ENCODE measurements at places on chromosomes 5 and 9.

DNA sequence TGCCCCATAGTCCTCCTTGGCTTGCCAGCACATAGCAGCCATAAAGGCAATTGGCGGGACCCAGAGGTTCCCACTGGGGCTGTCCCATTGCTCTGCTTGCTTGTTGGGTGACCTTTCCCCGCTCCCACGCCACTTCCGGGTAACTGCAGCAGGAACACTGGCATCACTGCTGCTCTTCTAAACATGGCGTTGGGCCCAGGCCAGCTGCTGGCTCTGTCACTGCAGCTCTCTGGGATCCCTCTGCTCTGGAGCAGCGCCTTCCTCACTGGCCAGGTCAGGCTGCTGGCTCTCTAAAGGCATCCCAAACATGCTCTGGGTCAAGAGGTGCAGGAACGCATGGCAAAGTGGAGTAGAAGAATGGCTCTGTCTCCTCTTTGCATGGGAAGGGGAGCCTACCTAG is 92.9 kb downstream of the DRD1 start:
- DNase-seq, result no peak

- DNase-seq, result no peak
Observed at GRCh38 chr5:102832445-102832844, 77.3 kb downstream of the PAM start.

- no peak for DNase-seq
Observed at GRCh38 chr9:22463205-22463604, 16.6 kb downstream of the DMRTA1 start.

- peak; percentile 11 for DNase-seq
Observed at GRCh38 chr5:99061711-99062110, 132.9 kb upstream of the CHD1 start.

DNA sequence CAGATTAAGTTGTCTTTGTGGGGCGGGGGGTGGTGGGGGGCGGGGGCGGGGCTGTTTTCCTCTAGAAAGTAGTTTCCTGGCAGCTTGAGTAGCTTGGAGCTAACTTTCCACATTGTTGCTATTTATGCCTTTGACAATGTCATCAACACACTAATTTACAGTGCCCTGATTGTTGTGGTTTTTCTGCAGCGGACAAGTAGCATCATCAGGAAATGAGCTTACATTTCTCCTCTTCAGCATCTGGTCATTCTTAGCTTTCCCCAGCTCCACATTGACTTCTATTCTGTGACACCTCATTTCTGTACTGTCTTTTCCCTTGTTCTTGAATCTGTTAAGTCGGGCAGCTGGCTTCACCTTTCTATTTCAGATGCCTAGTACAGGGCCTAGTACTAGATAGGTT is 112.3 kb upstream of the RAD23B start:
- no peak for DNase-seq

DNA sequence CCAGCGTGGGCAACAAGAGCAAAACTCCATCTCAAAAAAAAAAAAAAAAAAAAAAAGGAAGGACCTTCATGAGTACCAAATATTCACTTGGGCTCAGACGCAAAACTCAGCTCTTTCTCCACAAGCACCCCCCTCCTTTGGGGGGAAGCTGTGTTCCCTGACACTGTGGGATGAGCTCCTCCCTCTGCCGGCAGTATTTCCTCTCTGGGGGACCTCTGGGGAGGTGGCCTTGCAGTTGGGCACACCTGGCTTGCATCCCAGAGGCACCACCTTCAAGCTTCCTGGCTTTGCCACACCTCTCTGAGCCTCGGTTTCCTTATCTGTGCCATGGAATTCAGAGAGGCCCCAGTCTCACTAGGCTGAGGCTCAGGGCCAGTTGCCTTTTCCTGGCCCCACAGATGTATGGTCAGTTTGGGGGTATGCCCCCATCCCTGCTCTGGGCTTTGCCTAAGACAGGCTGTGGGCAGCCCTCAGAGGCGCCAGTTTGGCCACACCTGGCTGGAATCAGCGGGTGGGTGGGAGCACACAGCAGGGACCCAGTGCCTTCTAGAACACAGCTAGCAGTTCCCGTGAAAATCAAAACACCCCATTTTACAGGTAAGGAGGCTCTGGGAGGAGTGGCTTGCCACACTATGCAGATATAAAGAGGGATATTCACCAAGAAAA is 157.5 kb upstream of the IER5L start:
- no peak for DNase-seq

DNA sequence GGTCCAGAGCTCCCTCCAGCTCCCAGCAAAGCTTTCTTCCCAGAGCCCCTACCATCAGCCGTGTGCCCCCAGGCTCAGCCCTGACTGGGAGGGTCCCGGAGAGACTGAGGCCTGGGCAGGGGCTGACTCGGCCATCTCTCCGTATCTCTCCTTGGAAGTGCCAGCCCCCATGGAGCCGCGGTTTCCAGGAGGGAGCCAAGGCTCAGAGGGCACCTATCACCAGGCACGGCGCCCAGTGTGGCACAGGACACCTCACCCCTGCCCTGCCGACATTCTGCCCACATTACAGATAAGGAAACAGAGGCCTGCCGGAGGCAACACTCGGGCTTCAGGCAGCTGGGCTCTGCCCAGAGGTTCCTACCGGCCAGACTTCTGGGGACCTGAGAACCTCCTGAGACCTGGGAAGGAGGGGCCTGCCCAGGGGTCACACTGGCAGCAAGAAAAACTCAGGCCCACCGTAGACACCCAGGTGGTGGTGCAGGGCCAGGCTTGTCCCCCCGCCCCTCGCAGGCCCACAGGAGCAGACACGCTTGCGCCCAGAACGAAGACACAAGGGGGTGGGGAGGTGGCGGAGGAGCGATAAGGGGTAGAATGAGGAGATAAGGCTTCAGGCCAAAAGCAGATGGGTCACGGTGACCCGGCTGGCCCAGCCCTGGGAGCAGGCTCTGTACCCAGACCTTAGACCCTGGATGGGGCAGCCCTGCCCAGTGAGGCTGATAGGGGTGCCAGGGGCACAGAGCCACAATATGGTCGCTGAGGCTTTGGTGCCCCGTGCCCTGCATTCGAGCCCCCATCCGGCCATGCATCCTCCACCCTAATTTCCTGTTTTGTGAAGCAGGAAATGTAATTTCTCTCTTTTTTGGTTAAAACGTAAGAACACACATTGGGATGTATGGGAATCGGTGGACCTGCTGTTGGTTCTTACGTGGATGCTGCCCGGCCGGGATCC is 11.8 kb downstream of the NR5A1 start:
- DNase-seq, result no peak

- DNase-seq, result no peak
Observed at GRCh38 chr5:14054965-14055963, 87.9 kb upstream of the TRIO start.
